Vagina (tissue), 2 donors: ENCODE measurements at places on chromosomes 1 and 21.

- DNase-seq, result no peak
Measured at GRCh38 chr1:243267914-243268653, 12.2 kb downstream of the SDCCAG8 start.

DNA sequence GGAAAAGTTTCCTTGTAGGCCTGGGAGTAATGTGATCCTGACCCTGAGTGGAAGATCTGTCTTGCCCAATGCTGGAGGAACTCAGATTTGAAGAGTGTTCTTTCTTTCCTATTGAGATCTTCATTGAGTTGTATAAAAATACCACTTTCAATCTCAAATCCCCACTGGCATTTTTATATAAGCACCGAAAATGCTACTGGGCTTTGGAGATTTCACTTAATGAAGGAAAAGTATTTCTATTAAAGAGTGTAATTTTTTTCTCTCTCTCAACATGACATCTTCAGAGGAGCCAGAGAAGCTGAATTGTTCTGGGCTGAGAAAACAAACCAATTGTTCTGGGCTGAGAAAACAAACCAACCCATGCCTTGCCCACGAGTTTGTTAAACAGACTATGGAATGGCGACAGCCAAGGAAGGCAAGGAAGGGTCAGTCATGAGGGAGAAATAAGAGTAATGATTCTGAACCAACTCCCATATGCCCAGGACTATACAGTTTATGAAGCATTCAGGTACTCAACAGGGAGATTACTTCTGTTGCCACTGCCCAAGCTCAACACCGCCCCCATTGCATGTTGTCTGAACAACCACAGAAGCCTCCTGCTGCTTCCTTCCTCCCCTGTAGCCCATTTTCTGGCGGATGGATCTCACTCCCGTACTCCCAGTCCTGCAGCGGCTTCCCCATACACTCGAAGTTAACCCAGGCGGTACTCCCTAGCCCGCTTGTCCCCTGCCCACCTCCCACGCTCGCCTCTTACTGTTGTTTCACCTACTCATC, 103.2 kb downstream of the BEND5 start:
- no peak for DNase-seq

DNA sequence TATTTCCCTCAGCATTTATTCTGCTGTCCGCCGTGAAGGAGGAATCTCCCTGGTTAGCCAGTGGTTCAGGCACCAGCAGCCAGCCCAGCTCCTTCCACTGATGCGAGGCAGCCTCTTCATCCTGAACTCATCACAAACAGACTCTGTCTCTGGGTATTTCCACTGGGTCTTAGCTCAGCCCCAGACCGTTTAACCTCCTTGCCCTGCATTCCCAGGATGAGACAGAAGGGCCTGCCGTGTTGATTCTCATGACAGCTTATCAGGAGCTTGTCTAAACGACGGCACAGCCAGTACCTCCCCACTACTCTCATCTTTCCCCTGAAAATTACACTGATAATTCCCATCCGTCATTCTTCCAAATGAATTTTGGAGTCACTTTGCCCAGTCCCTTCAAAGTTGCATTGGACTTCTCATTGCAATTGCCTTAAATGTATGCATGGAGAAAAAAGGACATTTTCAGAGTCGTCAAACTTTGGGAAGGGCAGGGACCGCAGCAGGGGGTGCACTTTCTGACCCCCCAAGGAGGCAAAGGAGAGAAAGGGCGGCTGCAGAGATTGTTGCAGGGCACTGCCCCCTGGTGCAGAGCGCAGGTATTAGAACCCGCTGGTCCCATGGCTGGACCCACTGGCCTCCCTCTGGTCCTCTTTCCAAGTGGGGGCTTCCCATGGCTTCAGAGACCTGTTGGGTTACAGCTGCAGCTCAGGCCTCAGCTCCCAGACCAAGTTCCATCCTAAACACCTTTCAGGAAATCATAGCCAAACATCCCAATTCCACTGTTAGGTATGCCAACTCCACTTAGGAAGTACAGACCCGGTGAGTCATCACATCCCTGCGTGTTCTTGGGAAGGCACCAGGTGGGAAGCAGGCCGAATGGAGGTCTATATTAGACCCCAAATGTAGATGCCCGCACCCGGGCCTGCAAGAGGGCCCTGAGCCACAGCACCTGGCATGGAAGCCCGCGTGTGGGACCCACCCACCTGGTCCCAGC, 3.7 kb upstream of the MEGF6 start:
- DNase-seq, result no peak

DNA sequence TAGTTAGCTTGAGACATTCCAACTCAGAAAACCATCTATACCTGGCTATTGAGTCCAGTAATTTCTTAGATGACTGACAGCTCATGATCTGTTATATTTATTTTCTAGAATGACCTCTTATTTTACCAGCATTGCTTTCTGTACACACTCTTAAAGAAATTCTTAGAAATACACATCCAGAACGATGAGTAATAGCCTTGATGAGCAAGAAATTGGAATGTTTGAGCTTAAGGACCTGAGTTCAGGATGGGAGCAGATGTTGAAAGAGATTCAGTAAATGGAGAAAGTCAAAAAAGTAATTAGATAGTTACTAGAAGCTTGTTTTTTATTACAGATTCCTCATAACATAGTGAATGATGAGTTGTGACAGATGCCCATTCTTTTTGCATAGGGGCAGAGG, 11.7 kb downstream of the PYHIN1 start:
- DNase-seq, result no peak
